ENCODE measurements at places on chromosomes 1 and 21.

DNA sequence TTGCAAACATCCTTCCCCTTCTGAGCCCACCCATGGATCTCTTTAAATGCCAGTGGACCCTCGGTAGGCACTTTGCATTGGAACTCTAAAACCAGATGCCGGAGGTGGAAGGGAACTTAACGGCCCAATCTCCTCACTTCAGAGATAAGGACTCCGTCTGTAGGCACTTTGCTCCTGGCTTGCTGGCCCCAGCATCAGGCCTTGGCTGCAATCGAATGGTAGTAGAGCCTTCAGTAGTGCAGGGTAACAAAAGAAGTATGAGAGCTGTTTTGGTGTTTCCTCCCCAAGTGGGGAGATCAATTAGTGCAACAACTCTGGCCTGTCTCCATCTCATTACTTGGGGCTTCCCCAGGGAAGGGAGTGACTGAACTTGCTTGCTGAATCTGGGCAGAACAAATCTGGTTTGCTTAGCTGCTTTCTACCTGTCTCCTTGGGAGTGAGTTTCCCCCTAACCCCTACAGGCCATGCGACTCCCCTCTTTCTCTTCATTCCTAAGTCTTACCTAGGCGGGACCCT lies 70.8 kb downstream of the TENT5C start:
- no peak for DNase-seq

DNA sequence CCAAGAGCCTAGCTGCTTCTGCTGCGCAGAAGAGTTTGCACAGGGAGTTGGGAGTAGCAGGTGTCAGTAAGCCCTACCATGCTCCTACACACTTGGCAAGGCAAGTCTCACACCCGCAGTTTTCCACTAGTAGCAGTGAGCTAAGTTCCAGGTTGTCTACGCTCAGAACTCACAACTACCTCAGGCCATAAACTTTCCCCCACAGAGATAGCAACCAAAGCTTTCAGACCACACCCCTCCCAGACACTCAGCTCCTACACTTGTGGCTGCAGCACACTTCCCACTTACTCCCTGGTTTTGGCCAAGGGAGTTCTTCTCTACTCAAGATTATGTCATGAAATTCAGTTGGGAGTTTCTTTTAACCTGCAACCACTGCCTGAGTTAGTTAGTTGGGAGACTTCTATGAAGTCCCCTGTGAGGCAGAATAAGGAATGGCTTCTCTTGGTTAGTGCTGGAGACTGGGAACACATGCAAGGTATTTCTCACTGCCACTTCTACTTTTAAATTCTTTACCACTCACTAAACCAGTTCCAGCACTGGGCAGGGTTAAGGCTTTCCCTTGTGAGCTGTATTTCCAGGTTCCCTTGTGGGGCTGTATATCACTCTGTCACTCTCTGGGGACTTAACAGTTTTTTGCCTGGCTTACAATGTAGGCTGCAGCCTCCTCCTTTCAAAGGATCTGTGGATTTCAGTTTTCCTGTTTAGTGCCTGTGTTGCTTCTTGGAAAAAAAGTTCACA lies 18.3 kb upstream of the MAB21L3 start:
- no peak for DNase-seq

DNA sequence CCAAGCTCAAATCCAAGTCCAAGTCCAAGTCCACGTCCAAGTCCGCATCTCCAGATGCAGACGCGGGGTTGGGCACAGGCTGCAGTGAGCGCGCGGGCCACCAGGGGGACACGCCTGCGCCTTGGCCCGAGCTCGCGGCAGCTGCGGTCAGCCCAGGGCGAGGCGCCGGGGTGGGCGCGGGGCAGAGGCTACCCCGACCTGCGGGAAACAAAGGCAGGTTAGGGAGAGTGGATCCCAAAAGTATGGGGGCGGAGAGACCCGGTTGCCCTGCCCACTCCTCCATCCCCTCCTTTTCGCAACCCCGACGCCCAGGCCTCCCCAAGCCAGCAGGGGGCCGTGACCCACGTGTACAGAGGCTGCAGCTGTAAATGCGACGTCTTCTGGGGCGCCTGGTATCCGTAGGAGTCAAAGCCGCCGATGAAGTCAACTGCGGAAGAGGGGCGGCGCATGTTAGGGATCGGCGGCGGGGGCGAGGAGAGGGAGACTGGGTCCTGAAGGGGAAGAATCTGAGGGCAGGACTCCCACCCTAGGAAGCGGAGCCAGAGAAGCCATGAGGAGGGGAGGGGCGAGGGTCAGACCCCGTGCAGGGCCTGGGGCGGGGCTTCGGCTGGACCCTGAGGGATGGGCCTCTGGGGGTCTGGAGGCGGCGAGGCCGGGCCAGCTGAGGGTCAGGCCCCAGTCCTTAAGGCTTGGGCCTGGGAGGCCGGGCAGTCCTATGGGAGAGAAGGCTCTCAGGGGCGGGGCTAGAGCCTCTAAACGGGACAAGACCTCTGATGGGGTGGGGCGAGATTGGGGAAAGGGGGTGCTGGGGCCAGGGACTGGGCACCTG lies 58.0 kb downstream of the NKAIN1 start:
- no peak for DNase-seq

- no peak for DNase-seq
Observed at GRCh38 chr1:172549621-172550280, 16.8 kb downstream of the SUCO start.

- DNase-seq, result no peak
Observed at GRCh38 chr1:218498056-218498938, 153.2 kb downstream of the TGFB2 start.

- DNase-seq, result no peak
Observed at GRCh38 chr1:162187687-162188276, 118.3 kb downstream of the NOS1AP start.

- no peak for DNase-seq
Observed at GRCh38 chr1:198520524-198521254, 19.8 kb downstream of the ATP6V1G3 start.

DNA sequence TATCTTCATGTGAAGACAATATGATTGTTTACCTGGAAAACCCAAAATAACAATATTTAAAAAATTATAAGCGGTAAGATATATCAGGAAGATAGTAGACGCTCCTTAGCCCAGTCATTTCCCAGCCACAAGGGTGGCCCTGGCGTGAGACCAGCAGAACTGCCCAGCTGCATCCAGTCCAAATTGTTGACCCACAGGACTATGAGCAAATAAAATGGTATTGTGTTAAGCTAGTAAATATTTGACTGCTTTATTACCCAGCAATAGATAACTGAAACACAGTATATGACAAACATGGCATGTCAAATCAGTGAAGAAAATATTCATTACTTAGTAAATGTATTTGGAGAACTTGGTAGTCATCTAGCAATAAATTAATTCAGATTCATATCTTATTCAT lies 294.3 kb upstream of the SPAG17 start:
- DNase-seq, result no peak

DNA sequence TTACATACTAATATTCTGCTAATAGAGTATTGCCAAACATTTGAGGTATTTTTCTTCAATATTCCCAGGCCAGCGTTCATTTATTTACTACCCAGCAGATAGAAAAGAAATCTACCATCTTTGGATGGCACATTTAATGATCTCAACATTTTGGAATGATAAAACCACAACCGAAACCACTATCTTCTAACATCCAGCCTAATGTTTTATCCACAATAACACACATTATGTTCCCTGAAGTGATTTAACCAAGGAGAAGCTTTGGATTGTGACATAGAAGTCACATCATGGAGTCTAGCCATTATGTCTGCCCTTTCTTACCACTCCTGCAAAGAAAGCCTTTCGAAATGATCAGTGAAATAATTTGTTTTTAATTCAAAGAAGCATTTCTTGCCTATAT lies 497.1 kb upstream of the PLXNA2 start:
- no peak for DNase-seq

GRCh38 chr1:97424209-97424608 lies 496.6 kb downstream of the DPYD start:
- DNase-seq, result no peak

DNA sequence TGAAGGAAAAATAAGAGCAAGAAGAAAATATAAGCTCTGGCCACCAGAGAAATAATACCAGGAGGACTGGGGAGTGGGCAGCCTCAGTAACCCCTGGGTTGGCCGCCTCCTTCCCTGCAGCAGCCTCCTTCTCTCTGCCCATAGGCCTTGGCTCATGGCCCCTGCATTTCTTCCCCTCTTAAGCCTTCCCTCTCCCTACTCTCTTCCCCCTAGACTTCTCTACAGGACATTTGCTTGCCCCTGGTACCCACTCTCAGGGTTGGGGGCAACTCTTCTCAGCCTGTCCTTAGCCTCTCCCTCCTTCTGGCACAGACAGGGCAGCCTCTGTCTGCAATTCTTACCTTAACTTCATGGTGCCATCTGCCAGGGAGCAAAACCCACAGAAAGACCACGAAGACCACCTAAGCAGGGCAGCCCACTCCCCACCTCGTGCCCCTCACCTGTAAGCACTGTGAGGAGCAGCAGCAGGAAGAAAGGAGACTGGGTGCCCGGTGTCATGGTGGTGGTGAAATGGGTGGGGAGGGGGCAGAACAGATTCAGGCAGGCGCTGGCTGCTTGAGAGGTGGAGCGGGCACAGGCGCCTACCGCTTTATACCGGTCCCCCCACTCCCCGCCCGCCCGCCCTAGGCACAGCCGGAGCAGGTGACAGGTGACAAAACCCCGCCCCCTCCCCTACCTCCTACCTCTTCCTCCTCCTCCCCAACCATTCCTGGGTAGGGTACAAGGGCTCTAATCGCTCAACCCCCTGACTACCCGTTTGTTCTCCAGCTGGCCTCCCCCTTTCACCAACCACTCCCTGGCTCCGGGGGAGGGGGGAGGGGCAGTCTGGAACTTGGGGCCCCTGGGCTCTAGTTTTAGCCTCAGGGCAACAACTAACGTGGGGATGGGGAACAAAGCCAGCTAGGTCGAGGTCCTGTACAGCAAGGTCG lies 15.1 kb downstream of the THBS3 start:
- no peak for DNase-seq

DNA sequence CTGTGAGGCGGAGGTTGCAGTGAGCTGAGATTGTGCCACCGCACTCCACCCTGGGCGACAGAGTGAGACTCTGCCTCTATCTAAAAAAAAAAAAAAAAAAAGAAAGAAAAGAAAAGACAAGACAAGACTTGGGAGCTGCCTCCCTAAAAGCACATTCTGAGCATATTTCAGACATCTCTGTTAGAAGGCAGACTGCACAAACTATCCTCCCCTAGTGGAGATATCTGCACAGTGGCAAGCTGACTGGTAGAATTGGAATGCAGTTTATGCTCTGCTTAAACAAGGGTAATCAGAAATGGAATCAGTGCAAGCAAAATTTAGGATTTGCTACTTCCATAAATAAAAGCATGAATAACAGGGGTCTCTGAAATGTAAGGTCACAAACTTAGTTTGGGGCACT lies 31.8 kb downstream of the GNG4 start:
- peak; percentile 49 for DNase-seq
